ACHN (cell line): ENCODE measurements at places on chromosomes 2 and 18.

DNA sequence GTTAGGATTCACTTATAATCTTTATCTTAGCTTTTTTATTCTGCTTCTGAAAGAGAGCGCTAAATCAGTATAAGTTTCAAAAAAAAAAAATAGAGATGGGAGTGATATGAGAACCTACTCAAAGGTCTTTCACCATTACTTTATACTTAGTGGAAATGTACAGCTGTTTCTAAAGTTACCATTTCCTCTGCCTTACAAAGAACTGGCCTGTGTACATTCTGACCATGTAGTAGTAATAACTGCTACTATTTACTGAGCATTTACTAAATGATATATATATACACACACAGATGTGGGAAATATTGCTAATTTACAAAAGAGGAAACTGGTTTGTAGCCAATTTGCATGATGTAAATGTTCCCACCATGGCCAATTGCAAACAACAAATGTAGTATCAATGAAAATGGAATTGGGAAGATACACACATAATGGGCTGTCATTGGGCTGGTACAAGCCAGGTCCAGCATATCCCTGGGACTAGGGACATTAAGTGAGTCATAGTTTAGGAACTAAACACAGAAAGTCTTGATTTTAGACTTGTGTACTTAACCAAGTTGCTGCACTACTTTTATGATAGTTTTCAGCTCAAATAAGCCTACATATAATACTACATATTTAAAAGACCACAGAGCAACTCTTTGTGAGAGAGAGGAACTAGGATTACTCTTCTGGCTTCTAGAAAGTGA is 67.1 kb downstream of the DYNC1I2 start:
- DNase-seq: no peak

DNA sequence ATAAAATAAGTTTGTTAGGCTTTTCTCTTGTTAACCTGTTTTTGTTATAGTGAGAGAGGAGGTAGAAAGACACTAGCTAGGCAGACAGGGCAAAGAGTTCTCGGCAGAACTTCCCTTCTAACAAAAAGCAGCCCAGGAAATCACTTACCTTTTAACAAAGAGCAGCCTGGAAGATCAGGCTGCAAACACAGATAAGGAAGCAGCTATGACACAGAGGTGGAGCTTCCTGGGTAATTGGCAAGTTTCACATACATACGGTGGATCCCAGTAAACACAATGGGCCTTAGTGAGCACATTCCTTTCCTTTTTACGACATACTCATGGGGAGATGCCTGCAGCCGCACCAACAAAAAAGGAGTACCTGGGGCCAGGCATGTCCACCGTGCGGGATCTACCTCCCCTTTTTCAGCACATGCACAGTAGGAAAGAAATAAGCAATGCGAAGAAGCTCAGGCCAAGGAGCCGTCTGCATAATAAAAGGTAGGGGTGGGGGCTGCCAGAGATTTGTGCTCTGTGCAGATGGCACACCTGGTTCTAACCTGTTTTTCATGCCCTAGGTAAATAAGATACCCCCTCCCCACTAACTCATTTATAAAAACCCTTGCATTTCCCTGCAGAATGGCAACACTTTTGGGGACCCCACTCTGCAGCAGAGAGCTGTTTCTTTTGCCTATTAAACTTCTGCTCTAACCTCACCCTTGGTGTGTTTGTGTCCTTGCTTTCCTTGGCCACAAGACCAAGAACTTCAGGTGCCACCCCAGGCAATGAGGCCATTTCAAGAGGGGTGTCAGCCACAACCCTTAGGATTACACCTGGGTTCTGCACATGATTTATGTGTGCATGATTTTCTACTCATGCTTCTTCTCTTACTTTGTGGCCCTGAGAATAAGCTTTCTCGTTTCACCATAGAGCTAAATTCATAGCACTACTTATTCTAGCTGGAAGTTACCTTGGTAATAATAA is 26.5 kb downstream of the MDH1 start:
- DNase-seq: no peak

DNA sequence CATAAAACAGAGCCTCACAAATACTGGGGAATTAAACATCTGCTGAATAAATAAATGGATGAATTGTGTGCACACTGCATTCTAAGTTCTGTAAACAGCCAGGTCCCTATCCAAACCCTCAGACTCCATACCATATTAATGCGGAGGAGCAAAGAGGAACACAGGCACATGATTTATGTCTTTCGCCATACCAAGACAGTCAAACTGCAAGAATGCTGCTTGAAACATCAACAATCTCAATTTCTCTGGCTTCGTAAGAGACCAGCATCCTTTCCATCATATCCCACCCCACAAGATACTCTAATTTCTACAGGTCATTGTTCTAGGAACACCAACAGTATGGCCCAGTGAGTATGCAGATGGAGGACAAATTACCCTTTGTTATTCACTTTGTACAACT is 15.0 kb downstream of the KANSL3 start:
- DNase-seq: no peak

DNA sequence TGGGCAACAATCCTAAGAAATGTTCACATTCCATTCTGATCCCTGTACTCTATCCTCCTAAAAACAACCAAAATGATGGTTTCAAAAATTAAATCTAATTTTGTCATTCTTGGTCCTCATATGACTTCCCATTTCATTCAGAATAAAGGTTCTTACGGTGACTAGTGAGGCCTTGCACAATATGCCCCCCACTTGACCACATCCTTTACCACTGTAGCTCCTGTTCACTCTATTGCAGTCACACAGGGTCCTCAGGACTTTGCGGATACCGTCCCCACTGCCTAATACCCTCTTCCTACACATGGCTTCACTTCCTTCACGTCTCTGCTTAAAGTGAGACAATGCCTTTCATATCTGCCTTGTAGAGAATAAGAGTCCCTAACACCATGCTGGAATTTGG is 1058.7 kb upstream of the KLHL29 start:
- DNase-seq: no peak

GRCh38 chr2:219220652-219221402 is 2.1 kb upstream of the ABCB6 start:
- no peak for DNase-seq

- no peak for DNase-seq
These were observed 1358.1 kb upstream of the DDX18 start for GRCh38 chr2:116456429-116456828.

DNA sequence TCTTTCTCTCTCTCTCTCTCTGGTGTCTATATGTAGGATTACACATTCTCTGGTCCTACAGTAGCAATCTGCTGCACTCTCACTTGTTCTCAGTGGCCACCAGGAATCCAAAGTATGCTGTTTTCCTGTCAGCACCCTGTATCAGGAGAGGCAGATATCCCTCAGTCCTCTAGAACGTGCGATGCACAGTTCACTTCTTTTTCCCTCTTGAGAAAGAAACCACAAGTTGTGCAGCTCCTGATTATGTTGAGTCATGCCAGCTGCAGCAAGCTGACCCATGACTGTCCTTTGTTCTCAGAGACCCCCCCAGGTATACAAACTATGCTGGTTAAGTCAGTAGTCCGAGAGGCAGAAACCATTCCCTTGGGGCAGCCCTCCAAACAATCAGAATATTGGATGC is 54.6 kb downstream of the LANCL1 start:
- peak; percentile 91 for DNase-seq

DNA sequence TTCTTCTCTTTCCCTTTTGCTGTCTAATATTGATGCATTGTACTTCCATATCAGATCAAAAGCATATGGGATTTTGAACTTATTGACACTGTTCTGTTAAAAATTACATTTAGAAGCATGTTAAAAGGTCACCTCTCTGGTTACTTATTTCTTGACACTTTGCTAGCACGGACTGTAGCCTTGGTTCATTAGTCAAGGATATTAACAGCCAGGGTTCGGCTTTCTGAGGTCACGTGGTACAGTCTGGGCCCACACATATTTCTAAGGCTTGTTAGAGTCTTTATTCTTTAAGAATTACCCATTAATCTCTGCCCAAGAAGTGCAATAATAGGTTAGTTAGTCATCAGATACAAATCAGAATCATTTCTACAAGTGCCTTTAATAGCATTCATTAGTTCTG is 1035.8 kb upstream of the FANCL start:
- DNase-seq: no peak

GRCh38 chr2:46854260-46854659 is 61.3 kb downstream of the MCFD2 start:
- no peak for DNase-seq

- no peak for DNase-seq
These were observed 39.3 kb upstream of the CREB1 start for GRCh38 chr2:207490441-207490840.

GRCh38 chr2:232538671-232539070 is 821 bp upstream of the CHRNG start:
- no peak for DNase-seq

DNA sequence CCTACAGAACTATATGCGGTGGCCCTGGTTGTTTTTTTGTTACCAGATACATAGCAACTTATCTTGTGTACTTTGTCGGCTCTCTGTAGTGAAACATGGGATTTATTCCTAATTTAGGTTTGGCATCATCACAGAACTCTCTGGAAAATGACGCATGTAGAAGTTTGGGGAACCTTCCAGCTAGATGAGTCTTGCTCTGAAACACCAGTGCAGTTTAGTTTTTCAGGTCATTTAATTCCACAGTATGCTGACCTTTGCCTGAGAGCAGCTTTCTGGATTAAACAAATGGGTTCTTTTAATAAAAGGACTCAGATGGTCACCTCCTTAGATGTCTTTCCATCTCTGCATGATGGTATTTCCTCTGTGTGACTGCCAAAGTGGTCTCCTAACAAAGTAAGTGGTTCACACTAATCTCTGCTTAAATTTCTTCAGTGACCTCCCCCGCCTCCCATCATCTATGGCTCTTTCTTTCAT is 39.9 kb downstream of the MYO3B start:
- DNase-seq: no peak

- no peak for DNase-seq
These were observed 458.7 kb upstream of the HS6ST1 start for GRCh38 chr2:128777196-128778035.

DNA sequence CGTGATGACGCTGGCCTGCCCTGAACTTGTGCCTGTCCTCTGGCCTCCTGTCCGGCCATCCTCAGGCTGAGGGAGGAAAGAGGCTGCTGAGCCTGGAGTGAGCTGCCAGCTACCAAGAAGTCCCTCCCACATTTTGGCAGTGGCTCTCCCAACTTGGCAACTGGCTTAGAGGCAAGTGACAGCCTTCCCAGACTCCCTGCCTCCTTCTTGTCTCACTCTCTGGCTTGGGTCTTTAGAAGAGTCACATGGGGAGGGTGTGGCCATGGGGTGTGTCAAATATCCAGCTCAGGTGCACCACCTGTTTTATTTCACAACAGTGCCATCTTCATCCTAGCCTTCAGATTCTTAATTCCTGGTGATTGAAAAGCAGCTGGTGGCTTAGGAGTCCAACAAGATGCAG is 222.9 kb downstream of the PRKCE start:
- DNase-seq: no peak

DNA sequence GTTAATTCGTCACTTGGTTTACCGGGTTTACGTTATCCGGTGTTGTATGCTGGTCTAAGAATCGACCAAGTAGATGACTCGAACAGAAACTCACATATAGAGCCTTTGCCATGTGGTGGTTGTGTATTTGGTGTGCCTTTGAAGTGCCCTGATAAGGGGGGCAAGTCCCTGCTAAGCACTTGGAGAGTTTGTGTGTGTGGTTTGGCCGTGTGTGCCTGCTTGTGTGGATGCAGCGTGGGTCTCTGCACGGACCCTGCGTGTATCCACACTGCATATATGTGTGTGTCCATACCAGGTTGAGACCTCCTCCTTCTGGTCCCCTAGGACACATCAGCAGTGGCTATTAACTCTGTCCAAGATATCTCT is 2.4 kb upstream of the CELF4 start:
- no peak for DNase-seq

DNA sequence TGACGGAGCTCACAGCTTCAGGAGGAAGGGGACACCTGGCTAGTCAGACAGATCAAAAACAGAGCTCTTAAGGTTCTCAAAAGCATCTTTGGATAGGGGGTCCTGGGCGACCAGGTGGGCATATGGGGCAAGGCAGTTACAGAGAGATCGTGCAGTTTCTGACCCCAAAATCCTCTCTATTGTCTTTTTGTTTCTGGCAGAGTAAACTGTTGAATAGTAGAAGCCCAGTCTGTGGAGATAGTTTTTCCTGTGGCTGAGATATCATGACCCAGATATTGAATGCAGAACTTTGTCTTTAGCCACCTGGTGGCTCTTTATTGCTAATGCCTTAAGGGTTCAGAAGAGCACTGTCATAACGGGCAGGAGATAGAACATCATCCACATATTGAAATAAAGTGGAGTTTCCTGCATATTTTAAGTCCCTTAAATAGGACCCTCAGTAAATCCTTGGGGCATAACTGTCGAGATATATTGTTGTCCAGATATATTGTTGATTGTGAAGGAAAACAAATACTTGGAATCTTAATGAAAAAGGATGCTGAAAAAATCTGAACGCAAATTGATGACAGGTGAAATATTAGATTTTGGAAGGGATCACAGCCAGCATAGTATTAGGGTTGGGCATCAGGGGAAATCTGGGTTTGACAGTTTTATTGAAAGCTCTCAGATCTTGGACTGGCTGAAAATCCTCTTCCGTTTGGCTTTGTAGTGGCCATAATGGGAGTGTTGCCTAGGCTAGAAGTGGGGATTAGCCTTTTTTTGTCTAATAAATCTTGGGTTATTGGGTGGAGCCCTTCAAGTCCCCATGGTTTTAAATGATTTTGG is 14.1 kb upstream of the ZDBF2 start:
- peak; percentile 59 for DNase-seq

- no peak for DNase-seq
These were observed 251.8 kb downstream of the LPIN1 start for GRCh38 chr2:11998218-11998617.

DNA sequence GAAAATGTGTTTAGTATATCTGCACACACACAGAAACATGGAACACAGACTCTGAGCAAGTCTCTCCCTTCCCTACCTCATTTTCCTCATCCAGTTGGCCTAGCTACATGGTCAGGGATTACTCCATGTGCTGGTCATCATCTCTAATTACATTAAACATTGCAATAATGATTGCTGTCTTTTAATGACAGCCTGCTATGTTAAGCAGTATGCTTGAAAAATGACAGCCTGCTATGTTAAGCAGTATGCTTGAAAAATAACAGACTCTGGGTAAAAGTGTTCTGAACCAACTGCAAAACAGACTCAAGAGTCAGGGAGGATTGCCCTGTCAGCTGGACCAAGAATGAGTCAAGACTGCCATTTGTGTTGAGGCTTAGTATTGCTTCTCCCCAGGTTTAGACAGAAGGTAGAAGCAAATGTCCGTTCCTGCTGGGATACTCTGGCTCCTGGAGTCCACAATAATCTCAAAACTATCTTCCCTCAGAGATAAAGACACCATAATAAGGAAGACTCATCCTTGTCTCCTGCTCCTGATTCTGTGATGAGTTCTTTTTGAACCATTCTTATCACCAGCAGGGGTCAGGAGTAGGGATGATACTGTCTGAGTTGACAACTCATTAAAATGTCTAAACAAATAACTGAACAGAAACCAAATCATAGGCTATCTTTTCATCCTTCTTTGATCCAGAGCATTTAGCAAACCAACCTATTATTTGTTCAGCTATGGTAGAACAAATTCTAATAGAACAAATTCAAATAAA is 57.7 kb downstream of the CCDC93 start:
- peak; percentile 12 for DNase-seq

DNA sequence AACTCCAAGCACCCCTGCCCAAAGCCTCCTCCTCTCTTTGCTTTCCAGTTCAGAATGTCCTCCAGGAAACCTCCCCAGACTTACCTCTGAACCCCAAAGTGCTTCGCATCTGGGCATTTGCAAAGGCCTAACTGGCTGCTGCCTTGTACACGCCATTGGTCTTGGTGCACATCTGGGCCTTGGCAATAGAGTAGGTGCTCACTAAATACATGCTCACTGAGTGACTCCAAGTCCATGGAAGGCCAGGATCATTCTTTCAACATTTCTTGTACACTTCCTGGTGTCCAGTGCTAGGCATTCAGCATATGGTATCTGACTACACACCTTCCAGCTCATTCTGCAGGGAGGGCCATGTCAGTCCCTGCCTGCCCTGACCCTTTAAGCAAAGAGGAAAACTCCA is 28.4 kb downstream of the MRPL35 start:
- DNase-seq: no peak
